ENCODE measurements at places on chromosomes 7 and 10.

DNA sequence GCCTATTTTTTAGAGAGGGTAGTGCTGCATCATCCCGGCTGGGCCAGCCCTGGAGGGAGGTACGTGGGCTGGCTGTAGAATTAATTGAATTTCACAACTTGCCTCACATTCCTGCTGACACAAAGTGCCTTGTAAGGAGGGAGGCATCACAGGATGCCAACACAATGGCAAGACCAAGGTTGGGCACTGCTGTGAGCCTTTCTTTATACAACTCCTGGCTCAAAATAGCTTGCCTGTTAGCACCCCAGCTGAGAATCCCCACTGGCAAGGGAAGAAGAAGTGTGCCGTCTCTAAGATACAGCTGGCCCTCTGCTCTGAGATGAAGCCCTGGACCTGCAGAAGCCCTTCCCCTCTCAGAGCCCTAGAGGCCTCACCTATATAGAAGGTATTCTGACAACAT, 873.9 kb downstream of the GRID1 start:
- DNase-seq = no peak

GRCh38 chr10:107611115-107611514, 446.6 kb upstream of the SORCS1 start:
- no peak for DNase-seq

- DNase-seq = no peak
Observed at GRCh38 chr7:1563981-1564602, 5.7 kb downstream of the PSMG3 start.

GRCh38 chr7:139066315-139066714, 30.5 kb upstream of the ZC3HAV1L start:
- DNase-seq = no peak

DNA sequence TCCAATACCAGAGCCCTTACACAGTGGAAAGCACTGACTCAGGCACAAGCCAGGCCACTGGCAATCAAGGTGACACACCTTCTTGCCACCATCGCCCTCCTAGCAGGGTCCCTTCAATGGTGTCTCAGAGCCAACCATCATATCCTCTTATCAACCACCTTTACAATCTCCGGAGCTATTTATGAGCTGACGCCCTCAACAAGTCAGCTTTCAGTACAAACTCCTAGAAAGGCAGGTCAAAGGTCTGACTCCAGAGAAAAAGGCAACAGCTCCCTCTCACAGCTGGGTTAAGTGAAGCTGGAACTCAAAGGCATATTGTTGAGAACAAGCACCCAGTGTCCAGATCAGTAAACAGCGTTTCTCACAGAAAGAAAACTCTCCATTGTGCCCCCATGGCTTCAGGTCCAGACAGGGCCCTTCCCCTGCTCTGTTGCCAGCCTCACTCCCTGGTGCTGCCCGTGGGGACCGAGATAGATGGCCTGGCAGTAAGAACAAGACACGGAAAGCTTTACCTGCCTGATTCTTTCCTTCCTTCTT, 2.4 kb downstream of the ZNF3 start:
- DNase-seq = no peak

GRCh38 chr10:340646-341045, 205.4 kb downstream of the ZMYND11 start:
- DNase-seq = no peak

DNA sequence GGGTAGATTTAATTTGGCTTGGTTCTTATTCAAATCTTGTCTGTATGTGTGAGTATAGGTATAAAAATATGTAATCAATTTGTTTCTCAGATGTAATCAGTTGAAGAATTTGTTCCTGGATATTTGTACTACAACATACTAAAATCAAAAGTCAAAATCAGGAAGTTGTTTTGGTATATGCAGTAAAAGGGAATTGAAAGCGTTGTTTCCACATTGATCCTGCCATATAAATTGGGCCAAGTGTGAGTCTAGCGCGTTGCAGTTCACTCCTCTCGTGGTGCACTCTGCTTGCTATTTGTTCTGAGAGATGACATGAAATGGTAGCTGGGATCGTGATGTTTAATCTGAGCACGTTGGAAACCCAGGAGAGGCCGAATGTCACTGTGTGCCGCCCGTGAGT, 55.9 kb downstream of the SHH start:
- no peak for DNase-seq

GRCh38 chr10:69728335-69728870, 73.3 kb upstream of the COL13A1 start:
- DNase-seq = no peak

GRCh38 chr10:111148025-111148424, 71.2 kb downstream of the ADRA2A start:
- DNase-seq = no peak

DNA sequence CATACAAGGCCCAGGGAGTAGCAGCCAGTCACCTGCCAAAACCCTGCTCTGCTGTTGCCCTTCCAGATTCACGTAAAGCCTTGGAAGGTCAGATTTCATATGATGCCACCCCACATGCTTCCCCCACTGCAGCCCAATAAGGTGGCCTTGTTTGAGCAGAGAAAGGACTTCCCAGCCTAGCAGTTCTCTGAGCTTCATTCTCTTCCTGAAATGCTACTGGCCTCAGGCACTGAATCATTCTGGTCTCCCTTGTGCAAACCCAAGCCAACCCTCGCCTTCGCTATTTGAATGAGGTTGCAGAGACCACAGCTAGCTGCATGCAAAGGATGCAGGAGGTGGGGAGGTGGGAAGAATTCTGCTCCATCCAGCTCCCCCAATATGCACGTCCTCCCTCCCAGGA, 60.3 kb upstream of the PLXNA4 start:
- no peak for DNase-seq

GRCh38 chr10:110827875-110828274, 43.9 kb upstream of the PDCD4 start:
- DNase-seq = no peak

DNA sequence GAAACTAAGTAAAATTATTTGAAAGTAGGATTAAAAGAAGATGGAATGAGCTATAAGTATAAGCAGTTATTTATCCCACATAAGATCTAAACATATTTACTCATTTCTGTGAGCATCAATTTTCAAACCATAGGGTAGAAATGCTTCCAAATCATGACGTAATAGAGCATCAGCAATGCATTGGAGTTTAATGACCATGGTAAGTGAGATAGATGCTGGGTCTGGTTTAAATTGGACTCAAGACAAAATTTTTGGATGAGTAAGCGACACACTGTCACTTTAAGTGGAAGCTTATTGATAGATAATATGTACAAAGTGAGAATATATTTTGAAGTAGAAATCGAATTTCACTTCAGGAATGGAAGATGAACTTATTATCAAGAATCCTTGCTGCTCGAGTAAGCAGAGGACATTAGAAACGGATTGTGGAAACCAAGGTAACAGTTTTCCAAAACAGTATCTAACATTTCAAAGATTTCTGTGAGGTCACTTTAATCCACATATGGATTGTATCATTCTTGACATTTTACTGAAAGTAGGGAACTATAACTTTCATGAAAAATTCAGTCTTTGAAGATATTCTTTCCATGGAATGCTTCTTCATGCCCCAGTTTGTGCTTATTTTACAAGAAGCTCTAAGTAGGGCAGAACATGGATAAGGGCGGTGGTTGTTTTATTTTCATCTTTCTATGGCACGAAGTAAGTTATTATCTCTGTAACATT, 85.8 kb downstream of the AGMO start:
- no peak for DNase-seq

DNA sequence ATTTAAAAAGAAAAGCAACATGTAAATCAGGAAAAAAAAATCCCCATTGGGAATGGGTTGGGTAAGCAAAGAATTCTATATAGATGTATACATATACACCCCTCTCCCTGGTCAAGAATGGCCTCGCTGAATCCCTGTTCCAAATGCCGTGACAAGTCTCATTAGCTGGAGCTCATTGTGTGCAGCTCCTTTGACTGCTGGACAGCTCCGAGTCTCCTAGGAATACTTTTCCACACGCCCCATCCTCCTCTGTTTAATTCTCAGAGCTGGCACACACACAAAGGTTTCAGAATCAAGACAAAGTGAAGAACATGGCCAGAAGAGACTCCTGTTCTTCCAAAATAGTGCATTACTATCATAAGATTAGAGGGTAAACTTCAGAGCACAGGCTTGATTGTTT, 130.9 kb upstream of the MKLN1 start:
- no peak for DNase-seq

DNA sequence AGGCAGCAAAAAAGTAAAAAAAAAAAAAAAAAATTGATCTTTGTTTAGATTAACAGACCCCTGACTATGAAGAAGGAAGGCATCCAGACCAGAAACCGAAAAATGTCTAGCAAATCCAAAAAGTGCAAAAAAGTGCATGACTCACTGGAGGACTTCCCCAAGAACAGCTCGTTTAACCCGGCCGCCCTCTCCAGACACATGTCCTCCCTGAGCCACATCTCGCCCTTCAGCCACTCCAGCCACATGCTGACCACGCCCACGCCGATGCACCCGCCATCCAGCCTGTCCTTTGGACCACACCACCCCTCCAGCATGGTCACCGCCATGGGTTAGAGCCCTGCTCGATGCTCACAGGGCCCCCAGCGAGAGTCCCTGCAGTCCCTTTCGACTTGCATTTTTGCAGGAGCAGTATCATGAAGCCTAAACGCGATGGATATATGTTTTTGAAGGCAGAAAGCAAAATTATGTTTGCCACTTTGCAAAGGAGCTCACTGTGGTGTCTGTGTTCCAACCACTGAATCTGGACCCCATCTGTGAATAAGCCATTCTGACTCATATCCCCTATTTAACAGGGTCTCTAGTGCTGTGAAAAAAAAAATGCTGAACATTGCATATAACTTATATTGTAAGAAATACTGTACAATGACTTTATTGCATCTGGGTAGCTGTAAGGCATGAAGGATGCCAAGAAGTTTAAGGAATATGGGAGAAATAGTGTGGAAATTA, 19.4 kb downstream of the GATA3 start:
- no peak for DNase-seq

- DNase-seq = no peak
Observed at GRCh38 chr10:63390521-63390920, 75.3 kb downstream of the JMJD1C start.

DNA sequence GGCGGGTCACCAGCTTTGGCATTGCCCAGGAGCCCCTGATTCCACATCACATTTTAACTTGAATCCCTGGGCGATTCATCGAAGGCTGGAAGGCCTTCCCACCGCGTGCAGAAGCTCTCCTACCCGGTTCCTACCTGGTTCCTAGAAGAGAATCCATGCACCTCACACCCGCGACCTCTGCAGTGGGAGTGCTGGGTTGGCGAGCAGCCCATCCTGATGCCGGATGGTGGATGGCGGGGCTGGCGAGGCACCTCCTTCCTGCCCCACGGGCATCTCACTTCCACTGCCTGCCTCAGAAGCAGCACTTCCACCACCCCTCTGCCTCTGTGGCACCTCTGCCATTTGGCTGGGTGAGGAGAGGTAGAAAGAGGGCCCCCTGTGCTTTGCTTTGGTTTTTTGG, 32.0 kb downstream of the NUB1 start:
- no peak for DNase-seq

GRCh38 chr10:86041116-86041515, 325.5 kb downstream of the GRID1 start:
- no peak for DNase-seq

DNA sequence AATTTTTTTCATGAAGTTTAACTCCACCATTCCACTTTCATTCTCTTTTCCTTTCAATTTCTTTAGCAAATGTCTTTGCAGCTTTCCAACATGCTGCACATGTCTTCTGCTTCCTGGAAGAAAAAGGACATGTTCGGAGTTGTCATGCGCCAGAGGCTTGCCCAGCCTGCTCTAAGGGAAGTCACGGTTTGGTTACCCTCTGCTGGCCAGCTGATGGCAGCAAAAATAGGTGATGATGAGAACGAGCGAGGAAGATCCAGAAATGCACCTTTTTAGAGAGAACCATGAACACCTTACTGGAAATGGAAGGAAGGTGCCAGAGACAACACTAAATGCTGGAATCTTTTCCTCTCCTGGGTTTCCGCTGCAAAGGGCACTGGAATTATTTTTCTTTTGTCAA, 4.9 kb upstream of the ZSCAN21 start:
- DNase-seq = no peak

- DNase-seq = no peak
Observed at GRCh38 chr7:2943851-2944601, 99.6 kb downstream of the CARD11 start.

DNA sequence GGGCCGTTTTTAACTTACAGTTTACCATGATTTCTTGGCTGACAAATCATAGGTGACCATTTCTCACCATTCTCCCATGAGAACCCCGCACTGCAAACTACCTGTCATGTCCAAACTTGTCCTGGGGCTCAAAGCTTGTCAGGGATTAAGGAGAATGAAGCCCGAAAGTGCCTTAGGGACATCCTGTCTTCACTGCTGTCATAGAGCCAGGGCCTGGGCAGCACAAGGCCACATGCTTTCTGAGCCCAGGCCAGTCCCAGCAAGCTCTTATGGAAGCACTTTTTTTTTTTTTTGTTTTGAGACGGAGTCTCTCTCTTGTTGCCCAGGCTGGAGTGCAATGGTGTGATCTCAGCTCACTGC, 33.9 kb downstream of the CCM2 start:
- no peak for DNase-seq

DNA sequence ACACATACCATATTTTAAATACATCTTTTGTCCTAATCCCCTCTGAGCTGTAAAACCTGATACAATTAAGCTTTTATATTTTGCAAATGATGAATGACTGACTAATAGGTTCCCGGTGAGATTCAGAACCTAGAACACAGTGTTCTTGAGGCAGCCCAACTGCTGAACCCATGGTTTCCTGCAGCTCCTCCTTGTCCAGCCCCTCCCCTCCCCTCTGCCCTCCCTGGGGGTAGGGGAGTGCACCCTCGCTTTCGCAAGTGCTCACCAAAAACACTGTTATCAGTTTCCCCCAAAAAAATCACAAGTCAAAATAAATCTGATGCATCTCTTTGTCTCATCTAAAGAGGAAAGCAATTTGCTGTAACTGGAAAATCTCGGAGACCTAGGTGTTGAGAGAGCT, 602.8 kb downstream of the KCNMA1 start:
- DNase-seq = no peak

Data from stimulated activated naive CD4-positive, alpha-beta T cell treated with Interleukin-2 at 50 U/mL for 16 hours (primary cell).